Upper lobe of right lung (tissue), 1 donor: ENCODE measurements at places on chromosomes 16 and 17. TPM values are rescaled to one million over a fixed set of nuclear protein-coding genes. Genes with fewer than 3 reads are reported as not detected.

Gene SLC6A2
- total RNA-seq = not detected

Gene WNK4
- total RNA-seq = 0.38 TPM

Gene NXPH3
- total RNA-seq = 6.3 TPM

Gene CFAP52
- total RNA-seq = not detected

Gene BRICD5
- total RNA-seq = 7.5 TPM

GRCh38 chr17:9435165-9435564 lies 140.5 kb downstream of the STX8 start:
- DNase-seq = no peak
- H3K27me3 ChIP-seq = no peaks in the 10 kb centered on the region
- no peak overlapping the region for H3K4me3 ChIP-seq
- no peak overlapping the region for H3K27ac ChIP-seq

DNA sequence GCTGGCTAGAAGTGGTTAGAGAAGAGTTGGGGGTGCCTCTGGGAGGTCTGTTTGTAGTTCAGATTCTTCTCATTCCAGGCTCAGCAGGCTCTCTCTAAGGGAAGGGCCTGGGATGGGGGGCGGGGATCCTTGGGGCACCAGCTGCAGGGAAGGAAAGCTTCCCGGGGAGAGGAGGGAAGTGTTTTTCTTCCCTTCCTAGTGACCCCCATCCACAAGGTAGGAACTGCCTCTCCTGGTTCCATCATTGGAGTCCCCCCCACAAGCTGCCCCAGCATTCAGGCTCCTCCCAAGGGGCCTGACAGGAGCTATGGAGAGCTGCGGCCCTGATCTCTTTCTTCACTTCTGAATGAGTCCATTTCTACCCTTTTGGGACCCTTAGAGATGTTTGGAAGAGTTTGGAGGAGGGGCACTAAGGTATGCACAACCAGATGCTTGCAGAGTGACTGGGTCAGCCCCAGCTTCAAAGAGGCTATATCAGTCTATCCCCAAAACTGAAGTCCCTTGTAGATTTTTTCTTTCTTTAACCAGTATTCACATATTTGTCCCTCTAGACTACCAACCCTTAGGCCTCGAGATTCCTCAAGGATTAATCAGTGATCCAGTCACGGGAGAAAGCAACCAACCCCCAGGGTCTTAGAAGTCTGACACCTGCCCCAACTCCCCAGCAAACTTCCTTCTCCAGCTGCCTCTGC lies 13.9 kb upstream of the FZD2 start:
- H3K36me3 ChIP-seq = no peaks in the 10 kb centered on the region
- no peak for DNase-seq
- H3K4me1 ChIP-seq = peaks cover 8% of the 10 kb centered on the region
- H3K27ac ChIP-seq = peak overlapping the region; percentile 24

GRCh38 chr17:15342460-15342859 lies 1.1 kb upstream of the TEKT3 start:
- no peak overlapping the region for H3K4me3 ChIP-seq
- no peak overlapping the region for H3K27ac ChIP-seq
- no peak for DNase-seq
- no peaks in the 10 kb centered on the region for H3K36me3 ChIP-seq

DNA sequence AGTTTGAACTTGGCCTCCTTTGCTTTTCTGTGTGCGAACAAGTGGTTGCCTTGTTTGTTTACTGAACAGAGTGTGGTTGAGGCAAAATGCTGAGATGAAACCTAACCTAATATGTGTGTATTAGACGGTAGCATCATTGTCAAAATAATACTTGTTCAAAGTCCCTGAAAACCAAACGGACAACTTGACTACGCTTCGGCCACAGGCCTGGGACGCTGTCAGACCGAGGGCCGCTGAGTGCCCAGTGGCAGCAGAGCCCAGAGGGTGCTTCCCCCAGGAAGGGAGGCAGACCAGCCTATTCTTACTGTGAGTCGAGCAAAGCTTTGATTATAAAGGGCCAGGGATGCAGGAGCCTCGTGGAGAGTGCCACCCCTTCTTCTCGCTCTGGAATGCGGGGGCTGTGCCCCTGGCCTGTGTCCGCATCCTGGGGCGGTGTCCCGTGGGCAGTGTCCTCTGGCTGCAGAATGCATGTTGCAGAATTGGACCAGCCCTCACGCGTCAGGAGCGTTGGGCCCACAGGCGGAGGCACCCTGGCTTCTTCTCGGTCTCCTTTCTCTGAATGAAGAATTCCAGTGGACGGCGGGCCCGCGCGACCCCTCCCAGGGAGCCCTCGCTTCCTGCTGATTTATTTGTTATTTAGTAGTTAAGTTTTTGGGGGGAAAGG lies 5.2 kb downstream of the ACSF3 start:
- H3K36me3 ChIP-seq = peaks cover 31% of the 10 kb centered on the region
- H3K4me1 ChIP-seq = peaks cover 10% of the 10 kb centered on the region
- no peak overlapping the region for H3K27ac ChIP-seq
- H3K4me3 ChIP-seq = no peak overlapping the region
- no peaks in the 10 kb centered on the region for H3K27me3 ChIP-seq

DNA sequence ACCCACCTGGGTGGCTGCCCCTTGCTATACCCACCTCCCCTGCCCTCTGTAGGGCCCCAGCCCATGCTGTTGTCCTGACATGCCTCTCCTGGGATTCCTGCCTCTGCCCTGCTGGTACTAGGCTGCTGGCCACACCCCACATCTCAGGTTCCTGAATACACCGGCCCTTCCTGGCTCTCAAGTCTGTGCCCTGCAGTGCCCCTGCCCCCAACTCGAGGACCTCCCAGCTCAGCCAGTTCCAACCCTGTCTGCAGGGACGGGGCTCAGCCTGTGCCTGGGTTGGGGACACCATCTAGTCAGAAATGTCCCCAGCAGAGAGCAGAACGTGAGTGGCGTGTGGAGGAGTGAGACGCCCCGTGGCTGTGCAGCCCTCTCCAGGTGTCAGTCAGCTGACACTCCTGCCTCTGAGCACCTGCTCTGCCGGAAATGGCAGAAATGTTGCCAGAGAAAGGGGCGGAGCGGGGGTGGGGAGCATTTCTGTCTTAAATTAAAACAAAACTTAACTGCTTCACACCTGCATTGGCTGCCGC lies 28.7 kb downstream of the ACSF3 start:
- H3K4me3 ChIP-seq = no peak overlapping the region
- H3K4me1 ChIP-seq = no peaks in the 10 kb centered on the region
- peaks cover 18% of the 10 kb centered on the region for H3K36me3 ChIP-seq

DNA sequence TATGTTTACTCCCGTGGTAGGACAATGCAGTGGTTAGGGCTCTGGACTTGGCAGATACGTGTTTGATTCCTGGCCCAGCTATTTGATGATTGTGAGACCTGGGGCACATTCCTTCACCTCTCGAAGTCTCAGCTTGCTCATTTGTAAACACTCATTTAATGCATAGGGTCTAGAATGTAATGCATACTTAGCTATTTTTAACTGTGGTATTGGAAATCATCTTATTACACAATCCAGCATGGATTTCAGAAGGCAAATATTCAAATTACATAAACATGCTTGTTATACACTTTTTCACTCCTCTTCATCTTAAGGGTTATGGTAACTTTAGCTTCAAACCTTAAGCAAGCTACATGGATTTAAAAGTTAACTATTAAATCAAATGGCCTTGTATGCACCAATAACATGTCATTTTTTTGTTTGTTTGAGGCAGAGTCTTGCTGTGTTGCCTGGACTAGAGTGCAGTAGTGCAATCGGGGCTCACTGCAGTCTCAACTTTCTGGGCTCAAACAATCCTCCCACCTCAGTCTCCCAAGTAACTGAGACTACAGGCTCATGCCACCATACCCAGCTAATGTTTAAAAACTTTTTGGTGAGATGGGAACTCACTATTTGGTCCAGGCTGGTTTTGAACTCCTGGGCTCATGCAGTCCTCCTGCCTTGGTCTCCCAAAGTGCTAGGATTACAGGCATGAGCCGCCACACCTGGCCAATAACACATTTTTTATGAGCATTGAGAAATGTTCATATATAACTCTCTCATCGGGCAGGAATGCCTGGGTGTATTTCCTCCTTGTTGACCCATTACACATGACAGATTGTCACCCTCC lies 52.5 kb downstream of the VAT1L start:
- H3K4me1 ChIP-seq = no peaks in the 10 kb centered on the region
- H3K27ac ChIP-seq = no peak overlapping the region
- H3K27me3 ChIP-seq = no peaks in the 10 kb centered on the region
- DNase-seq = no peak
- H3K36me3 ChIP-seq = no peaks in the 10 kb centered on the region

DNA sequence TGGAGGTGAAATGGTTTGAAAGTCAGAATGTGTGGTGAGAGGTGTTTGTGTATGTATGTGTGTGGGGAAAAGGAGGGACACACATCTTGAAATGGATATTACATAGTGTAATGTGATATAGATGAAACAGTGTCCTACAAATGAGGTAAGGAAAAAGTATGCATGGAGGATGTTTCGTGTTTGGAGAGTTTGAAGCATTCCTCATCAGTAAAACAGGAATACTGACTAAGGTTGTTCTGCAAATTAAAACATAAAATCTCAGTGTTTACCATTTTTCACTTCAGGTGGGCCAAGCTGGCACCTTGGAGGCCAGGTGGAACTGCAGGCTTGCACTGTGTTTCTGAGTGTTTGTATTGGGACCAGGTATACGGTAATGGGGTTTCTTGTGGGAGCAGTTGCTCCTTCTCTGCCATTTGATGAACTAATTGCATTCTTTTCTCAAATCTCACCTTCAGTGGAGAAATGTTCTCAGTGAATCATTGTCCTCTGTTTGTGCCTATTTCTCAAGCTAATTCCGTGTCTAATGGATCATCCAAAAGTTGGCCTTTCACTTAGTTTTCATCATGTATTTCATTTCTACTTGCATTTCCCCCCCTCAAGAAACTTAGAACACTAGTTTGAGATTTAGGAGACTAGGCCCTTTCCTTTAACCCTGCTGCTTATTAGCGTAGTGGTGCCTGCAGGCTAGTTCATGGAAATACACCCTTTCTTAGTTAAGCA lies 8.2 kb upstream of the TBKBP1 start:
- H3K4me3 ChIP-seq = no peak overlapping the region
- DNase-seq = no peak
- peaks cover 4% of the 10 kb centered on the region for H3K4me1 ChIP-seq
- no peaks in the 10 kb centered on the region for H3K27me3 ChIP-seq
- no peak overlapping the region for H3K27ac ChIP-seq

DNA sequence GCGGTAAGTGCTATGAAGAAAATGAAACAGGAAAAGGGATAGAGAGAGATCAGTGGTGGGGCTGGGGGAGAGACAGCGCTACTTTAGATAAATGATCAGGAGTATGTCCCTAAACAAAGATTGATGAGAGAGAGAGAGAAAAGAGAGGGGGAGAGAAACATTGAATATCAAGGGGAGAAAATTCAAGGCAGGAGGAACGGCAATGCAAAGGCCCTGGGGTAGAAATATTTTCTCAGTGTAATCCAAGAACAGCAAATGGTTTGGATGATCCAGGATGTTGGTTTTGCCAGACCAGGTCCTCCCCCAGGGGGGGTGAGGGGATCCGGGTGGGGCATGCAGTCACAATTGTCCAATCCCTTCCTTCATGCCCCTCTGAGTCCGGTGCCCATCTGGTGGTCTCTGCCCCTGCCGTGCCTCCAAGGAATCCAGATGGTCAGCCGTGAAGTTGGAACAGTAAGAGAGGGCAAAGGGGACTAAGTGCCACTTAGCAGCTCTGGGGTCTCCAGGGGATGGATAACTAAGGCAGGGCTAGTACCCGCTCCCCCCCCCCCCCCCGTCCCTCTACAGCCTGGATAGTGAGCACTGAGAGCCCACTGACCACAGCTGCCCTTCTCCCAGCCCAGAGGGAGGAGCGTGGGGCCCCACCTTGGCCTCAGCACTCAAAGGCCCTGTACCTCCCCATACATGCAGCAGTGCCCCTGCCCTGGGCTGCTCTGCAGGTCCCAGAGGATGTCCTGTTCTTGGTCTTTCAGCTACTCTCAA lies 43.7 kb downstream of the TMEM132E start:
- no peak overlapping the region for H3K4me3 ChIP-seq
- H3K27ac ChIP-seq = no peak overlapping the region
- peaks cover 62% of the 10 kb centered on the region for H3K27me3 ChIP-seq
- no peaks in the 10 kb centered on the region for H3K4me1 ChIP-seq
- no peaks in the 10 kb centered on the region for H3K36me3 ChIP-seq

DNA sequence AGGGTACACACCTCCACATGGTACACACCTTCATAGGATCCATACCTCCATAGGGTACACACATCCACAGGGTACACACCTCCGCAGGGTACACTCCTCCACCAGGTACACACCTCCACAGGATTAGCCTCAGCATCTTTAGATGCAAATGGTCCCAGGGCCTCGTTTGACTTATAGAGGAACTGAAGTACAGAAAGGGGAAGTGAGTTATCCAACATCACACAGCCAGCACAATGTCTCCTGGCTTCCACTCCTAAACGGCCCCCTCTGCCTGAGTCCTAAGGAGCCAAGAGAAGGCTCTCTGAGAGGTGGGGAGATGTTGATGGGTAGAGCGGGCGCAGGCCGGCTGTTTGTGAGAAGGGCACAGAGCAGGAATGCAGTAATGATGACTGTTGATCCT lies 12.0 kb downstream of the FOXN1 start:
- H3K4me3 ChIP-seq = no peak overlapping the region
- no peaks in the 10 kb centered on the region for H3K36me3 ChIP-seq
- H3K27ac ChIP-seq = no peak overlapping the region
- no peaks in the 10 kb centered on the region for H3K4me1 ChIP-seq
- H3K27me3 ChIP-seq = no peaks in the 10 kb centered on the region

DNA sequence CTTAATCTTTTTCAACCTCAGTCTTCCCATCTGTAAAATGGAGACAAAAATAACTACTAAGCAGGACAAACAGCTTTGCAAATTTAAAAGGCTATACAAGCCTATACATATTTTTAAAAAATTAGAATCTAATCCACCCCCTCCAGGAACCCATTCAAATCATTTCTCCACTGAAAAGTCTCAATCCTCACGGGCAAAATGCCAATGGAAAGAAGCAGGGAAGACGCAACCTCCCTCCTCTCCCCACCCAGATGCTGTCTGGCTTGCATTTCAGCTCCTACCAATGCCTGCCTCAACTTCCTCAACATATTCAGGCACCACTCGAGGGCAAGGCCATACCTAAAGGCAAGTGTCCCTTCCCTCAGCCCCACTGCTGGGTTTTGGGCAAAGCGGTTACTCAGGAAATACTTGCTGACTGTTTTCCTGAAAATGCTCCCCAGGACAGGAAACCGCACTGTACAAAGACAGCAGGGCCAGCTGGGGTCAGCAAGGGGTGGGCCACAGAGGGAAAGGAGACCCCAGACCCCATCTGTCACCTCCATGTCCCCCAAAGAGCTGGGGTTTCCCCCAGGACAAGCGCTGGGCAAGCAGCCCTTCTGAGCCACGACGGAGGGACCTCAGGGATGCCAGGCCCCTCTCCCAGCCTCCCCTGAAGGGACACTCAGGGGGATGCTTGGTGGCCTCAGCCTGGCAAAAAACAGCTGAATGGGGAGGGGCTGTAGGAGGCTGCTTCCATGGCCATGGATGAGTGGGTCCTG lies 47.7 kb upstream of the DOC2B start:
- DNase-seq = no peak
- H3K36me3 ChIP-seq = no peaks in the 10 kb centered on the region
- H3K4me1 ChIP-seq = no peaks in the 10 kb centered on the region
- H3K4me3 ChIP-seq = no peak overlapping the region
- no peaks in the 10 kb centered on the region for H3K27me3 ChIP-seq

GRCh38 chr16:14364386-14365199 lies 265.5 kb downstream of the PARN start:
- peaks cover 9% of the 10 kb centered on the region for H3K4me1 ChIP-seq
- peak overlapping the region; percentile 47 for H3K27ac ChIP-seq
- H3K36me3 ChIP-seq = no peaks in the 10 kb centered on the region
- H3K4me3 ChIP-seq = peak overlapping the region; percentile 19
